Cortex of kidney (tissue), 1 donor: ENCODE measurements at places on chromosomes 6 and 20.

- DNase-seq = no peak
Measured at GRCh38 chr20:20207872-20208271, 155.5 kb downstream of the CFAP61 start.

GRCh38 chr6:12383448-12383847 is 93.3 kb downstream of the EDN1 start:
- no peak for DNase-seq

DNA sequence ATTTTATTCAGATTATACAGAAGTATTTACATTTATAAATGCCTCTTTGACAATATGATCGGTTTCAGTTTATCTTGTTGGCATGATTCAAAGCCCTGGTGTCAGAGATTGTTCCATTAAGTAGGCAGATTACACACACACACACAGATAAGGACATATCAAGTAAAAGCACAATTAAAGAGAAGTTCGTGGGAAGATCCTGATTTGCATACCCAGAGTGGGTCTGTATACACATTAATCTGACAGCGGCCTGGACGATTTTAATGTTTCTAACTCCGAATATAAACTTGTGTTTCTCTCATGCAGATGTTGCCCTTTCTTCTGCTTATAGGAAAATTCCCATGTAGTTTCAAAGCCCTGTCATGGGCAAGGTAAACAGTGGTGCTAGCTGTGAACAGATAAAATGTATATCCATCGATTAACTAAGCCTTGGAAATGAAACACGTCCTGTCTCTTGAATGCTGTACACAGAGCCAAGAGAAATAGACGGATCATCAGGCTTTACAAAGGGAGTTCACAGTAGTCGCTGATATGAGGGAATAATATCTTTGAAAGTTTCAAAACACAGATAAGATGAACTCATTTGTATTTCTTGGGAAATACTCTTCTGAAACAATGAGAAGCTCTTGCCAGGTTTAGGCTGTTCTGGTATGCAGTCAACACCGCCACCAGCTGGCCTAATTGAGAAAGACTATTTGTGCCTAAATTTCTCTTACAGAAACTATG is 108.2 kb upstream of the GMDS start:
- no peak for DNase-seq

- DNase-seq = no peak
Measured at GRCh38 chr20:33827634-33828325, 16.6 kb downstream of the CHMP4B start.

DNA sequence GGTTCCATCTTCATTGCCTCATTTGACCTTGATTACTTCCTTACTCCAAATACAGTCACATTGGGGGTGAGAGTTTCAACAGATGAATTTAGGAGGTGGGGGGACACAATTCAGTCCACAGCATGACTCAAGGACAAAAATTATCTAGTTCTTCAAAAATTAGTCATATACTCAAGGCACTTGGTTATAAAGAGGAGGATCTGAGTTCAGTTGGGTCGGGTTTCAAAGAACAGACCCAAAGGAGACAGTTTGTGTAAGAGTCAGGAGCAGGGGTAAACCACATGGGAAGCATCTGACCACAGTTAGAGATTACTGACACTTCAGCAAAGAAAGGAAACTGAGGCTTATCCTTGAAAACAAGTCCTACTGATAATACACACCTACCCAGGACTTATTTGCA is 138.0 kb downstream of the TBC1D7 start:
- no peak for DNase-seq

DNA sequence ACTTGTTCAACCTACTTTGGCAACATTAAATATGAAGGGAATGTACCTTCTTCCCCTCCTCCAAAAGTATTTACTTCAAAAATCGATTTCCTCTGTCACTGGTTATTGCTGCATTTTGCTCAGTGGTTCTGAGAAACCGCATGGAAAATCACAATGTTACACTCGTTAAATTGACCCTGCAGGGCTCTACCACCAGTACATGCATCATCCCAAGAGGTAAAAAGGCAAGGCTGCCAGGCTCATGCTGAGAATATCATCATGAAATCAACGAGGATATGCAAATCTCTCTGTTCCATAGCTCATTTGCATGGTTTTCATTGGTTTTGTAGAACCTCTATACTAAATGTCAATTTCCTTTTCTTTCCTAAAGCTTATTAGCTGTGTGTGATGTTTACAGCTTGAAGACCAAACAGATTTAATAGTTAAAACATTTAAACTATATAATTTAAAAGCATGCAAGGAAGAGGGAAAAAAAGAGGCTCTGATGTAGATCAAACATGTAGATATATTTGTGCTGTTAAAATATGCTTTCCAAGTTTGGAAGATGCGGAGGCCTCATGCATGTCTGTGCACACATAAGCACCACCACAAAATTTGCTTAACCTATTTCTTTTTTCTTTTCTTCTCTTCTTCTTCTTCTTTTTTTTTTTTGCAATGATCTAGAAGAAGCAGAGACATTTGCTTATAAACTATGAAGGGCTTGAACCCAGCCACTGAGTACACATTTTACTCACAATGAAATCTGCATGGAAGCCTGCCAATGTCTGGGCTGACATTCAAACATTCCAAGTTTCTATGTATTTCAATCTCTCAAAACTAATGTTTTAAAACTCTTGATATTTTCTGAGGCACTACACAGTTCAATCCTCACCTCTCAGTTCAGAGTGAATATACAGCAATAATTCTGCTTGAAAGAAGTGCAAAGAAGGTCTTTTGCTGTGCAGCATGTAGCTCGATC is 194.0 kb downstream of the GMPR start:
- no peak for DNase-seq

DNA sequence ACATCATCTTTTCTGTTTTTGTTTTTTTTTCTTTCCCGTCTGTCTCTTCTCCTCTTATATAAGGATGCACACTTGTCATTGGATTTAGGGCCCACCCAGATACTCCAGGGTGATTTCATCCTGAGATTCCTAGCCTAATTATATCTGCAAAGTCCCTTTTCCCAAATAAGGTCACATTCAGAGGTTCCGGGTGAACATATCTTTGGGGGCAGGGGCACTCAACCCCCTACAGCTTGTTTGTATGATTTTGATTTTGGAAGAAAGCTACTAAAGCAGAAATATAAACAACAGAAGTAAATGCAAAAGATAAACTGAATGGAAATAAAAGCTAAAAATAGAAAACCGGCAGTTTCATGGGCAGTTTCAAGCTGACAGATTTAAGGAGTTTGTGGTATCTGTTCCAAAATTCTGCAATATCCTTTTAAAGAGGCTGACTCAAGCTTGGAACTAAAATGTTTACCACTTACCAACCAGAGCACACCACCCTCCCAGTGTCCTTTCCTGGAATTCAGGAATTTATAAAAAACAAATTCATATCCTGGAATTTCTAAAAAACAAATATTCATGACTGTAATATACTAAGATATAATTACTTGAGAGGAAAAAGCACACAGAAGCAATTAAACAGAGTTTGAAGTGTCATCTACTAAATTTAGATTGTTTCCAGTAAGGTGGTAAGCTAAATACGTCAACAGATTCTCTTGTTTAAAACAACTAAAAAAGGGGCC is 100.0 kb upstream of the CARMIL1 start:
- no peak for DNase-seq

- no peak for DNase-seq
Measured at GRCh38 chr6:30207619-30208295, 5.4 kb downstream of the TRIM26 start.

- DNase-seq = no peak
Measured at GRCh38 chr6:134065706-134066105, 13.3 kb upstream of the SLC2A12 start.

DNA sequence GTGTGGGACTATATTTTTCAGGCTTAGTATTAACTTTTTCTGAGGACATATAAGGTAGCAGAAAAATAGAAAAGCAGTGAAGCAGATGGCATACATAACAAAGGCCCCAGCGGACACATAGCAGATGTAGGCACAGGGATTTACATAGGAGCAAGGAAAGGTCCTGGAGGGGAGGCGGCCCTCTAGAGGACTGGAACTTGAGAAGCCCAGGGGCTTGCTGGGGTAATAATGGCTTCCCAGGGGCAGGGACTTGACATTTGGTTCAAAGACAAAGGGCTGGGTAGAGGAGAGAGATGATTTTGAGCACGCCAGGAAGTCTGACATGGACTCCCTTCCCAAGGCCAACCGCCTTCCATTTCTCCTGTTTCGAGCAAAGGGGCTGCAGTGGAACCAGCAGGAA is 31.7 kb upstream of the OSTM1 start:
- DNase-seq = no peak

DNA sequence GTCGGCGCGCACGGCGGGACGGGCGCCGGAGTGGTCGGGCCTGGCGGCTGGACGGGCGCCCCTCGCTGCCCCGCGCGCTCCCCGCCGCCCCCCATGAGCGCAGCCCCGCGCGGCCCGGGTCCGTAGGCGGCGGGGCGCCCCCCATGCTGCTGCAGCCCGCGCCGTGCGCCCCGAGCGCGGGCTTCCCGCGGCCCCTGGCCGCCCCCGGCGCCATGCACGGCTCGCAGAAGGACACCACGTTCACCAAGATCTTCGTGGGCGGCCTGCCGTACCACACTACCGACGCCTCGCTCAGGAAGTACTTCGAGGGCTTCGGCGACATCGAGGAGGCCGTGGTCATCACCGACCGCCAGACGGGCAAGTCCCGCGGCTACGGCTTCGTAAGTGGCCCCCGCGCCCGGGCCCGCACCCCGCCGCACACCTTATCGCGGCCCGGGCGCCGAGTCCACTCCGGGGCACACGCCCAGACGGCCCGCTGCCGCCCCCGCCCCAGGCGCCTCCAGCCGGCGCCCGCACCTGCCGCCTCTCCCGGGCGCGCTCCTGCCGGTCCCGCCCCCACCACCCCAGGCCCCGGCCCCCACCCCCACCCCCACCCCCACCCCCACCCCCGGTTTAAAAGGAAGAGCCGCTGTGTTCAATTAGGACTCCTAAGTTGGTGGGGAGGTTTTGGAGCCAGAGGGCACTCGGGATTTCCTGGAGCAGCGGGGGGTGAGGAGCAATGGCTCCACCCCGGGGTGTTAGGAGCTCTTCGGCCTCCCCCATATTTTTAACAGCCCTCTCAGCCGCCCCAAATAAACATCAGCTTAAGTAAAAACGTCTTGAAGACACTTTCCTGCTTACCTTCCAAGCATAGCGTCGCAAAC is 474 bp downstream of the RBM38 start:
- DNase-seq = no peak

- DNase-seq = no peak
Measured at GRCh38 chr20:3551681-3552434, 81.0 kb downstream of the ATRN start.

- DNase-seq = no peak
Measured at GRCh38 chr20:10971096-10971495, 297.3 kb upstream of the JAG1 start.

GRCh38 chr6:108323710-108324466 is 29.0 kb downstream of the AFG1L start:
- DNase-seq = no peak

GRCh38 chr6:159646733-159647132 is 46.3 kb downstream of the SOD2 start:
- no peak for DNase-seq

- DNase-seq = no peak
Measured at GRCh38 chr6:136158971-136159370, 91.1 kb downstream of the MTFR2 start.

DNA sequence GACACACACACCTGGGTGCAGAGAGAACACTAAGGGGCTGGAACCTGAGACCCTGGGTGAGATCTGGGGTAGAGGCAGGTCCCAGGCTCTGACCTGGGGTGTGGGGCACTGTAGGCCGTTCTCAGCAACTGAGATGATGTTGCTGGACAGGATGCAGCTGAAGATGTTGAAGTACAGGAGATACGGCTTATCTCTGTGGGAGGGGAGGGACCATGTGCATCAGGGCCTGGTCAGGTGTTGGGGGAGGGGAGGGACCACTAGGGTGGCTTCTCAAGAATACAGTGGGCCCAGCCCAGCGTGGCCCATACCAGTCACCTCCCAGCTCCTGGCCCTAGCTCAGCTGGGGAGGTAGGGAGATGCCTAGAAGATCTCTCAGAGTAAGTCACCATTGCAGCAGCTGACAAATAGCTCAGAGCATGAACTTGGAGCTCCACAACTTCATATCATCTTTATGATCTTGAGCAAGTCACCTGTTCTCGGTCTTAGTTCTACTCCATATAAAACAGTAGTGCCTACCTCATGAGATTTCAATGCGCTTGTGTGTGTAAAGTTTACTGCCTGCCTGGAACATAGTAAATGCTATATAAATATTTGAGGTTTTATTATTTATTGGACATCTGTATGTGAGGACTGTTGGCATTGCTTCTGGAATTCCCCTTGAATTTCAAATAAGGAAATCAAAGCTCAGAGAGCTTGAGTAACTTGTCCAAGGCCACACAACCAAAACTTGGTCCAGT is 3.8 kb downstream of the SLC44A4 start:
- DNase-seq = no peak

DNA sequence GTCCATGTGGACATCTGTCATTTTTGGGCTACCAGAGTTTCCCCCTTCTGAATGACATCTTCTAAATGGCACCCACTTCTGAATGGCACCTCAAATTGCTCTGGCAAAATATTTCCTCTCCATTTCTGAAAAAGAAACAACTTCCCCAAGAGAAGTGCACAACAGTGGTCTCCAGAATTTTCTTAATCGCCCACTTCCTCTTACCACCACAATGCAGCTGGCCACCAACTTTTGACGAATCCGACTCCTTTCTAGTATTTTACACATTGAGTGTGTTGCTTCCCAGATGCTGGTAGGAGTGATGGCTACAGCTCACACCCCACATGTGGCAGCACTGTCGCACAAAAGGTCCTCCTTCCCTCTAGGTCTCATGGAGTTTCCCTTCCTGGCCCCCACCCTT is 216.1 kb downstream of the FOXA2 start:
- no peak for DNase-seq

- no peak for DNase-seq
Measured at GRCh38 chr6:4486568-4487315, 289.5 kb upstream of the CDYL start.

DNA sequence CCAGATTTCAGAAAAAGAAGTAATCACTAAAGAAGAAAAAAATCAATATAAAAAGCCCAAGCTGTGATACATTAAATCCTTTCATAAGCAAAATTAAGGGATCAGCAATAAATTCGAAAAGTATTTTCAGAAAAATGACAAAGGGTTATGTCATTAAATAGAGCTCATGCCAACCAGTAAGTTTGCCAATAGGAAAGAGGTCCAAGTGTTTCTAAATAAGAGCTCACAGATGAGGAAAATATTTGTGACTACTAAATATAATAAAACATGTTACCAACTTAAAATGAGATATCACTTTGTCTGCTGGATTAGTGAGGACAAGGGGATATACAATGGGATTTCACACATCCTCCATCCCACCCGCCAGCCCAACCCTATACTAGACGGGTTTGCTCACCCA is 140.3 kb upstream of the EYA4 start:
- DNase-seq = no peak

GRCh38 chr6:156988276-156989158 is 211.3 kb downstream of the ARID1B start:
- no peak for DNase-seq

DNA sequence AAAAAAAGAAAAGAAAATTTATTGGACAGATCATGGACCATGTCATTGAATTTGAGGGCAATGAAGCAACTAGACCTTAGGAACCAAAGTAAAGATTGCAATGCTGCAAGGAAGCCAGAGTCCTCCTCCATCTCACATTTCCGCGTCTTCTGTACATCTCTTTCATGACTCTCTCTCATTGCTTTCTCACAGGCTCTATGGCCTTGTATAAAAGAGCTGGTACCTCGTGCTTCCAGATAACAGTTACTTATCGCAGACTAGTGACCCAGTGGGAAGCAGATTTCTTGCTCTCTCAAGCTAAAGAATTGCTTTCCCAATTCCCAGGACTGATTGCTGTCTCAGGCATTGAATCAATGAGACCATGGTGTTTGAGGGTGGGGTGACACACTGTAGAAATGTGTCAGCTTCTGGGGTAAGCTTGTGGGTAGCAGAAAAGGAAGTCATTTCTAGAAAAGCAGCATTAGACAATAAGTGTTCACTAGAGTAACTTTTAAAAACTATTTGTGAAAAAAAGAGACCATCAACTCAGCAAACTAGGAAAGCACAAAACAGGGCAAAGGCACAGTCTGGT is 635.3 kb downstream of the UTRN start:
- no peak for DNase-seq
